Stimulated activated CD4-positive, alpha-beta T cell treated with anti-CD3 and anti-CD28 coated beads, Interleukin-4, amount 100 ng/mL, for 1 hour (primary cell): ENCODE measurements at places on chromosomes 12 and 14.

DNA sequence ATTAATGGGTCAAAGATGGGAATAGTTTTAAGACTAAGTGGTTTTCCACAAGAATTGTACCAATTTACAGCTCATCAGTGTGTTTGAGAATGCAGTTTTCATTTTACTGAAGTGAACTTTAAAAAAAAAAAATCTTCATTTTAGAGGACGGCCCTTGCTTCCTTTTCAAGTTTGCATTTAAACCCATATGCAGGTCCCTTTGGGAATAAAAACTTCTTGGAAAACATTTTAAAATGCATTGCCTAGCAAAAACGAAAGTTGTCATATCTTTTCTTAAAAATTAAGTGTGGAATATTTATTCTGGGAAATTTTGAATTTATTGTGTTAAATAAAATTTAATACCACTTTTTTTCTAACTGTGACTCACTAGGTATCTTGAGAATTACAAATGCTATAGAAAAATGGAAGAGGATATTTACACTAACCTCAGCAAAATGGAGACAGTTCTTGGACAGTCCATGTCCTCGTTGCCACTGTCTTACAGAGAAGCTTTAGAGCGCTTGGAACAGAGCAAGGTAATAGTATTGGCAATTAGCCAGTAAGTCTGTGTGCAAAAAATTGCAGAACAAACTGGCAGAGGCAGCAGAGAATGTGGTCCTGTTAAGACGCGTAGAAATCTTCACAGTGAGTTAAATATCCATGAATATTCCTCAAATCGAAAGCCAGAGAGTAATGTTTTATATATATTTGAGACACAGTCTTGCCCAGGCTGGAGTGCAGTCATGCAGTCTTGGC, 209.7 kb downstream of the SYNE2 start:
- DNase-seq: no peak

GRCh38 chr12:29427964-29428363, 47.0 kb upstream of the ERGIC2 start:
- no peak for DNase-seq

DNA sequence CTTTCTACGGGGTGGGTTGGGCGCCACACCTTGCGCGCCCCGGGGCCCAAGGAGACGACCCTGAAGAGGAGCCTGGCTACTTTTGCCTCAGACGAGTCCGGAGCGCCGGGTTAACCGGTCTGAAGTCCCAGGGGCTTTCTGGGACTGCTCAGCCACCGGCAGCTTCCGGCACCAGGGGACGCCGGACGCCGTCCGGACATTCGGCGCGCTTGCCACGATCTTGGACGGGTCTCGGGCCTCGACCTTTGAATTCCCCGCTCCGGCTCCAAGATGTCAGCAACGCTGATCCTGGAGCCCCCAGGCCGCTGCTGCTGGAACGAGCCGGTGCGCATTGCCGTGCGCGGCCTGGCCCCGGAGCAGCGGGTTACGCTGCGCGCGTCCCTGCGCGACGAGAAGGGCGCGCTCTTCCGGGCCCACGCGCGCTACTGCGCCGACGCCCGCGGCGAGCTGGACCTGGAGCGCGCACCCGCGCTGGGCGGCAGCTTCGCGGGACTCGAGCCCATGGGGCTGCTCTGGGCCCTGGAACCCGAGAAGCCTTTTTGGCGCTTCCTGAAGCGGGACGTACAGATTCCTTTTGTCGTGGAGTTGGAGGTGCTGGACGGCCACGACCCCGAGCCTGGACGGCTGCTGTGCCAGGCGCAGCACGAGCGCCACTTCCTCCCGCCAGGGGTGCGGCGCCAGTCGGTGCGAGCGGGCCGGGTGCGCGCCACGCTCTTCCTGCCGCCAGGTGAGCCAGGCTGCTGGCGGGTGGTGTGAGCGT, at the start of gene ACOT4:
ACOT4 (plus strand) TSS at position 184 of the 760 bp plus-strand sequence; CDS start at position 271, 87 bp downstream.
- peak; percentile 57 for DNase-seq

- no peak for DNase-seq
Observed at GRCh38 chr12:79186506-79186905, 321.9 kb downstream of the SYT1 start.
